Stimulated activated CD4-positive, alpha-beta T cell treated with anti-CD3 and anti-CD28 coated beads, Interleukin-4, amount 100 ng/mL, for 48 hours (primary cell): ENCODE measurements at places on chromosomes 2 and 18.

- DNase-seq: no peak
These were observed 380.1 kb downstream of the SOX11 start for GRCh38 chr2:6072276-6072675.

DNA sequence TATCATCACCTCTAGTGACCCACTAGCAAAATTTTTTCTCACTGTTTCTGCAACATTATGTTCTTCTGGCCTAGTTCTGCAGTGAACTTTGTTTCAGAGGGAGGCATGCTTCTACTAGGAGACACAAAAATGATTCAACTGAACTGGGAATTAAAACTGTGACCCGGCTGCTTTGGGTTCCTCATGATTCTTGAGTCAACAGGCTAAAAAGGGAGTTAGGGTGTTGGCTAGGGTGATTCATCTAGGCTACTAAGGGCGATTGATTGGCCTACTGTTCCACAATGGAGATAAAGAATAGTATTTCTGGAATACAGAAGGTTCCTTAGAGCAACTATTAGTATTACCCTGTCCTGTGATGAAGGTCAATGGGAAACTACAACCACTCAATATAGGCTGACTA, 179.5 kb downstream of the PPP1R1C start:
- DNase-seq: no peak

GRCh38 chr2:239457586-239458445, 57.0 kb upstream of the HDAC4 start:
- no peak for DNase-seq

DNA sequence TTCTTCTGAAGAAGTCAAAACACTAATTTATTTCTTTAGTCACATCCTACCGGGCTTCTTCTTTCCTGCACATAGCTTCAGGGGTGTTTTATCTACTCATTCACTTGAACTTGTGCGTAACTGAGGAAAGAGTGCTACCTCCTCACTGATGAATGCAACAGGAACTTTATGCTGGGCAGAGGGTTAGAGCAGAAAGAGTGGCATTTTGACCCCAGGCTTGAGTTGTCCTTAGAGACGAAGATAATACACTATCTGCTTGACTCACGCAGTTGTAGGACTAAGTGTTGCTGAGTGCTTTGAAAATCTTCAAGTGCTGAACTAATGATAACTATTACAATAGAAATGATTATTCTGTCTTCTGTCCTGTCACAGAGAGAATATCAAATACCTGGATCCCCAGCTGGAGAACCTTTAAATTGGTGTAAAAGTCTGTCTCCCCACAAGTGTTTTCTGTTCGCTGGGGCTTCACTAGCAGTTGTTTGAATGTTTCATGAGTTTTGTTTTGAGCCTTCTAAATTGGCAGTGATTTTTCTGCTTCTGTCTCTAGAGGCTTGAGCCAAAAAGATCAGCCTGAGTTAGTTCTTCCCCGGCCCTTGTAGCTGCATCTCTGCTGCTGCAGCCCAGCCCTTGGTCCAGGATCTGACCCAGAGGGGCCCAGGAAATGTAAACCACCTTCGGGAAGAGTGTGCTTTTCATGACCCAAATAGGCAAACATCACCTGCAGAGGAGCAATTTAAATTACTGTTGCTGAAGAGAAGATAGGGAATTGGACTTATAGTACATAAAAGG, 86.3 kb upstream of the LGALSL start:
- DNase-seq: no peak

GRCh38 chr2:191617575-191617974, 60.4 kb upstream of the NABP1 start:
- peak; percentile 20 for DNase-seq

GRCh38 chr2:69208023-69208595, 178.9 kb downstream of the GFPT1 start:
- no peak for DNase-seq

- no peak for DNase-seq
These were observed 7.5 kb upstream of the SERPINB13 start for GRCh38 chr18:63579616-63580015.

DNA sequence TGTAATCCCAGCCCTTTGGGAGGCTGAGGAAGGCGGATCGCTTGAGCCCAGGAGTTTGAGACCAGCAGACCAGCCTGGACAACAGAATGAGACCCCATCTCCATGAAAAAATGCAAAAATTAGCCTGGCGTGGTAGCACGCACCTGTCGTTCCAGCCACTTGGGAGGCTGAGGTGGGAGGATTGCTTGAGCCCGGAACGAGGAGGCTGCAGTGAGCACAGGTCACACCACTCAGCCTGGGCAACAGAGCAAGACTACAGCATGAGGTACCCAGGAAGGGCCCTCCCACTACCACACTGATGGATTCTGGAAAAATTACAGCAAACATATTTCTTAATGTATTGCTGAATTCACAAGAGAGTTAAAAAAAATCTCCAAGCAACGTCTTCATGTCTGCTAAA, 56.3 kb upstream of the HPCAL1 start:
- no peak for DNase-seq

GRCh38 chr18:59876310-59876626, 23.5 kb upstream of the PMAIP1 start:
- no peak for DNase-seq

GRCh38 chr2:217064234-217065011, 204.6 kb upstream of the TNP1 start:
- no peak for DNase-seq
